ENCODE measurements at places on chromosomes 6 and 20.

DNA sequence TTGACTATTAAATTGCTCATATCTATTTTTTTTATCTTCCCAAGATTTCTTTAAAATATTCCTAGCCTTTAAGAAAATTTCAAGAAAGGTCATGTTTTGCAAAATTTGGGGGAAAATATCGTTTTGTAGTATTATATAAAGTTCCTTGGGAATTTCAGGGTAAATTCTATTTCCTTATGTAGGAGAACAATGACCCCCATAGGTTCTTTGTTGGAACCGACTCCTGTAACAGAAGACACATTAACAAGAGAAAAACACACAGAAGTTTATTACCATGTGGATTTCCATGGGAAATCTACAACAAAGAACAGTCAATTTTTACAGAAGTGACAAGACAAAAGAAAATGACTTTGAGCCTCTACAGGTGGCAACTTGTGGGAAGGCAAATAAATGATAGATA is 68.1 kb downstream of the ADGB start:
- no peak for DNase-seq

GRCh38 chr6:125994670-125995488 is 8.5 kb downstream of the TRMT11 start:
- DNase-seq = no peak

GRCh38 chr6:157825243-157825904 is 2.3 kb downstream of the SNX9 start:
- no peak for DNase-seq

DNA sequence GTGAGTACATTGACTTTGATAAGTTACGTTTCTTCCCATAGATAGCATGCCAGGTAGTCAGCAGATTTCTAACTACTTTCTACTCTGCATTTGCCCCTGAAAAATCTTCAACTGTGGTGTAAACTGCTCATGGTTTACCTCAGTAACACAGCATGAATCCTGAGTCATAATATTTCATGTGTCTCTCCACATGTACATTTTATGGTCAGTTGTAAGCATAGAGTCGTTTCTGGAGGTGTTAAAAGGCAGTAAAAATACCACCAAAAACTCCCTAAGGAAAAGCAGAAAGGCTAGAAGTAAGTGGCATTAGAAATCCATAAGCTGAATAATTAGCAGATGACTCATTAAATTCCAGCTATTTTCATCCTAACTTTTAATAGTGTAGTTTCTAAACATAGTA is 4.1 kb upstream of the GPR63 start:
- no peak for DNase-seq

DNA sequence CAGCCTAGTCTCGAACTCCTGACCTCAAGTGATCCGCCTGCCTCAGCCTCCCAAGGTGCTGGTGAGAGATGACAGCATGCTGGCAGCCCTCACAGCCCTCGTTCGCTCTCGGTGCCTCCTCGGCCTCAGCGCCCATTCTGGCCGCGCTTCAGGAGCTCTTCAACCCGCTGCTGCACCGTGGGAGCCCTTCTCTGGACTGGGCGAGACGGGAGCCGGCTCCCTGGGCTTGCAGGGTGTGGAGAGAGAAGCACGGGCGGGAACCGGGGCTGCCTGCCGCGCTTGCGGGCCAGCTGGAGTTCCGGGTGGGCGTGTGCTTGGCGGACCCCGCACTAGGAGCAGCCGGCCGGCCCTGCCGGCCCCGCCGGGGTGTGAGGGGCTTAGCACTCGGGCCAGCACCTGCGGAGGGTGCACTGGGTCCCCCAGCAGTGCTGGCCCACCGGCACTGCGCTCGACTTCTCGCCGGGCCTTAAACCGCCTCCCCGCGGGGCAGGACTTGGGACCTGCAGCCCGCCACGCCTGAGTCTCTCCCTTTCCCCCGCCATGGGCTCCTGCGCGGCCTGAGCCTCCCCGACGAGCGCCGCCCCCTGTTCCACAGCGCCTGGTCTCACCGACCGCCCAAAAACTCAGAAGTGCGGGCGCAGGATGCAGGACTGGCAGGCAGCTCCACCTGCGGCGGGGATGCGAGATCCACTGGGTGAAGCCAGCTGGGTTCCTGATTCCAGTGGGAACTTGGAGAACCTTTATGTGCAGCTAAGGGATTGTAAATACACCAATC is 31.5 kb upstream of the RANBP9 start:
- DNase-seq = no peak

DNA sequence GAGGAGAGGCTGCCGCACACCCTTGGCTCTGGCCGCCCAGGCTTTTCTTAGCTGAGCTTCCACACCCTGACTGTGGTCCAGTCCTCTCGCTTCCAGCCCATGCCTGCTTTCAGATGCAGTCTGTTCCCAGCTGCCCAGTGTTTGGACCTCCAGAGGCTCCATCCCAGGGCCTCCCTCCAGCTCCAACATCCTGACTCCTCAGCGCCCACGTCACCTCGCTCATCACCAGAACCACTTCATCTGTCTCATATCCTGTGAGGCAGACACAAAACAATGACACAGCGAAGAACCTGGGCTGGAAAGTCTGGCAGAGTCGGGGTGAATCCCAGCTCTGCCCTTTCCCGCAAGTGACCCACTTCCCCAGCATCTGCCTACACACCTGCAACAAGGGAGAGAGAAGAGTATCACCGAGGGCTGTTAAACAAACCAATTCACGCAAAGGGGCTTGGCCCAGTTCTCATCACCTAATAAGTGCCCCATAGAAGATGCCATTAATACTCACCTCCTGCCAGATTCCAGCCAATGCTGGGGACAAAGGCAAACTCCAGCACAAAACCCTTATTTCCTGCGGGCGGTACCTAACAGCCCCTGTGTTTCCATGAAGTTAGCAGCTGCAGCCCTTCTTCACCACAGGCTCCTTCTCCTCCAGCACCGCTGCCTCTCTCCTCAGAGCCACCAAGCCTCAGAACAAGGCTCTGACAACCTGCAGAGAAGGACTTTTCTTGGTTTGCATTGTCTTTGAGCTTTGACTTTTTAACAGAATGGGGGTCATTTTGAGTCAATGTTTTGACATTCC is 133.4 kb upstream of the CDH4 start:
- DNase-seq = no peak

- DNase-seq = no peak
These were observed 66.9 kb upstream of the KCNK16 start for GRCh38 chr6:39389484-39389767.

Measured in substantia nigra (tissue), 51 donors.